ENCODE measurements at places on chromosomes 5 and 9. TPM values are rescaled to one million over a fixed set of nuclear protein-coding genes. Genes with fewer than 3 reads are reported as not detected.

Gene PCDHA6
- total RNA-seq: 0.66 TPM

Gene PCDHGB1
- 6.3 TPM for total RNA-seq

Gene SURF2
- 19.1 TPM for total RNA-seq

Gene SHC3
- total RNA-seq: 15.3 TPM

DNA sequence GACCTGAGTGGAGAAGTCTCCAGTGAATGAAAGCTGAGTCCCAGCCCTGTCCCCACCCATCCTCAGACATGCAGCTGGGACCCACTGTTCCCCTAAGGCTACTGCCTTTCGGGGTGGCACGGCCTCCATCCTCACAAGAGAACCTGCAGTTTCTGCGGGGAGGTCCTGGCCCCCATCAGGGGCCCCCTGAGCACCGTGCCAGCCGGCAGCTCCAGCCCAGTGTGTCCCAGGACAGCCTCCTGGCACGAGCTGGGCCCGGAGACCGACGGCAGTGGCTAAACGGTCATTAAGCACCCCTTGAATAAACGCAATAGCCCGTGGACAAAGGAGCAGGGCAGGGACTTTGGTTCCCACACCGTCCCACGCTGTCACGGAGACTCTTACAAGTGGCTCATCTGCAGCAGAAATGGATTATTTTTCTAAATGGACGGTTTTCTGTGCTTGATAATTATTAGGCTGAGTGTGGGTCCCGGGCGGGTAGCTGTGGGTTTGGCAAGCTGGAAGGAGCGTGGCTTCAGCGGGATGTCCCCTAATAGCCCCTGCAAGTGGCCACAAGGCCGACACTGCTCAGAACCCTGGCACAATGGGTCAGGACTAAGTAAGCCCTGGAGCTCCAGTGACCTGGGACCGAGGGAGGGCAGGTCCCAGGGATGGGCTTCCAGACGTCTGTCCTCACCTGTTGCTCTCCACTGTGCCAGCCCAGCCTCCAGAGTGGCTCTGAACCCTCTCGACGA lies 17.4 kb downstream of the FAM78A start:
- H3K27me3 ChIP-seq: no peaks in the 10 kb centered on the region
- H3K4me3 ChIP-seq: no peak overlapping the region
- H3K36me3 ChIP-seq: peaks cover 16% of the 10 kb centered on the region
- no peak overlapping the region for H3K27ac ChIP-seq

DNA sequence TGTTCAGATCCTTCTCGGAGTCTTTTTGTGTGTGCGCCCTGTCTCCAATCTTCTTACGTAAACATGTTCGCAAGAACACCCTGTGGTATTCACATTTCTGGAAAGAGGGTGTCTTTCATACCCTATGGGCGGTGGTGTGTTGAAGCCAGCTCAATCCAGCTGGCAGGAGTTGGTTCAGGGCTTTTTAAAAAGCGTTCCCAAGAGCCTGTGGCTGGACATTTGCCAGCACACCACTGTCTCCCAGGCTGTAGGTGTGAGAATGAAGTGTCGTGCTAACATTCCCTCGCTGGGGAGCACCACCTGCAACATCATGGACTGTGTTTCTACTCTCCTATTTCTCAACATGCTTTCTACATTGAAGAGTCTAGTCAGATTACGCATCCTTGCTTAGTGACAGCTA lies 51.7 kb downstream of the S1PR3 start:
- DNase-seq: no peak
- no peaks in the 10 kb centered on the region for H3K4me1 ChIP-seq
- H3K27ac ChIP-seq: no peak overlapping the region
- H3K27me3 ChIP-seq: no peaks in the 10 kb centered on the region

DNA sequence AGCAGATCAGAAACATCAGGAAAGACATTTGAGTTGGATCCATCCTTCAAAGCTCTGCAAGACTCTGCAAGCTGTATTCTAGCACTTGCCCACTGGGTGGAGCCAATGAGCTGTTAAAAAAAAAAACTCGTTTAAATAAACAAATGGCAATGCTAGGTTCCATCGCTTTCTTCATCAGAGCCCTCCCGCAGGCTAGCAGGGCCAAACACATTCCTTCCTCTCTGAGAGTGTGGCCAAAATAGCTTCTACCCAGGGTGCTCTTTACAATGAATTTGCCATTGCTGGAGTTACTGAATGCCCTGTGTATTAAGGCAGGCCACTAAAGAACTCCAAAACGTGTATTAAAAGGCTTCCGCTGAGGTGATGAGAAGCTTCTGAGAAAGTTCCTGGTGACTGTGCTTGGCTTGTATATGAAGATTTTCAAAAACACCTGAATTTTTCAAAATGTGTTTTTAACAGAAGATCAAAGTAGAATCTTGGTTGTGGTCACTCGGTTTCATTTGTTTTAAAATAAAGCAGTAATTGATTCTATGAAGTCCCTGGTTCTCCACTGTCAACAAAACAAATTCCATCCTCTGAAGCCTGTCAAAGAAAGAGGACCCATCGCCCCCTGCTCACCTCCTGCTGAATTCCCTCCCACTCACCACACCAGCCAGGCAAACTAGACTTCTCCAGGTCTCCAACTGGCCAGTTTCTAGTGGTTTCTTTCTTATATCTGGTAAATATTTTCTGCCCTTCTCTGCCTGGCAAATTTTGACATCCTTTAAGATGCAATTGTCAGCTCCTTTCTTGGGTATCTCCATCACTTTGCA lies 36.5 kb upstream of the EQTN start:
- peaks cover 23% of the 10 kb centered on the region for H3K4me1 ChIP-seq
- H3K36me3 ChIP-seq: no peaks in the 10 kb centered on the region
- no peak overlapping the region for H3K27ac ChIP-seq

- no peaks in the 10 kb centered on the region for H3K27me3 ChIP-seq
- H3K36me3 ChIP-seq: no peaks in the 10 kb centered on the region
- no peak overlapping the region for H3K27ac ChIP-seq
- DNase-seq: no peak
- no peaks in the 10 kb centered on the region for H3K4me1 ChIP-seq
- H3K4me3 ChIP-seq: no peak overlapping the region
These were observed 1829.6 kb upstream of the NUDT12 start for GRCh38 chr5:105392122-105392709.

- DNase-seq: no peak
- no peaks in the 10 kb centered on the region for H3K4me1 ChIP-seq
- H3K27ac ChIP-seq: no peak overlapping the region
- no peak overlapping the region for H3K4me3 ChIP-seq
- no peaks in the 10 kb centered on the region for H3K27me3 ChIP-seq
- no peaks in the 10 kb centered on the region for H3K36me3 ChIP-seq
These were observed 280.1 kb downstream of the KIF4B start for GRCh38 chr5:155293605-155294178.

DNA sequence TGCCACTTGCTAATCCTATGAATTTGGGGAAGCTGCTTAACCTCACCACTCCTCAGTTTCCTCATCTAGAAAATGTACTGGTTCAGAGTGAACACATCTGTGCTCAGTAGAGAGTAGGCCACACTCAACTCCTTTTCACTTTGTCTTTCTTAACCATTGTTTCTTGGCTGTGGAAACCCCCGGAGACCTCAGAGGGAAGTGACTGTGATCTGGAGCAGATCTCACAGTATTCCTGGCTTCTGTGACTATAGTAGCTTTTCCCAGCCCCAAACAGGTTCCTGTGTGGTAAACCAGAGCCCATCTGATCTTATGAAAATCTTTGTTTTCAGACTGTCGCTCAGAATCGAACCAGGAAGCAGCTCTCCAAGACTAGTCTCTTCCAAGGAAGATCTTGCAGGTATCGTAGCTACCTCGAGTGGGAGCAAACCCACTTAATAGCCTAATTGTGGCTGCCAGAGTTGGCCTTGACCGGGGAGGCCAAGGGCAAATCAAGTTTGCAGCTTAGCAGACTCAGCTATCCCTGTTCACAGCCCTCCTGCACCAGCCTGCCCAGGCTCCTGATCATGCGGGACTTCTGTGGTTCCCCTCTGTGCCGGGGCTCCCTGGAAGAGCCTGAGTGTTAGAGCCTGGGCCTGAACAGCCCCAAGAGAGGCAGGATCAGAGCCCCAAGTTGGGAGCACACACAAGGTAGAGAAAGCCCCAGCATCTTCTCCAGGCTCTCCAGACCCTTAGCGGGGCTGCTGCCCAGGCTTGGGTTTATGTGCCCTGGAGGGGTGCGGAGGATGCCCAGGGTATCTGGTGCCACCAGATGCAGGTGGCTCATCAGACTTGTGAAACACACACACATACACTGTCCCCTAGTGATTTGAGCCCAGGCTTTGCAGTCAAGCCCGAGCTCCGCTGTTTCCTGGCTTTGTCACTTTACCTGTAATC lies 52.2 kb upstream of the ANGPTL2 start:
- no peaks in the 10 kb centered on the region for H3K4me1 ChIP-seq
- no peak for DNase-seq
- H3K4me3 ChIP-seq: no peak overlapping the region
- H3K27me3 ChIP-seq: no peaks in the 10 kb centered on the region
- H3K27ac ChIP-seq: no peak overlapping the region
- H3K36me3 ChIP-seq: no peaks in the 10 kb centered on the region

DNA sequence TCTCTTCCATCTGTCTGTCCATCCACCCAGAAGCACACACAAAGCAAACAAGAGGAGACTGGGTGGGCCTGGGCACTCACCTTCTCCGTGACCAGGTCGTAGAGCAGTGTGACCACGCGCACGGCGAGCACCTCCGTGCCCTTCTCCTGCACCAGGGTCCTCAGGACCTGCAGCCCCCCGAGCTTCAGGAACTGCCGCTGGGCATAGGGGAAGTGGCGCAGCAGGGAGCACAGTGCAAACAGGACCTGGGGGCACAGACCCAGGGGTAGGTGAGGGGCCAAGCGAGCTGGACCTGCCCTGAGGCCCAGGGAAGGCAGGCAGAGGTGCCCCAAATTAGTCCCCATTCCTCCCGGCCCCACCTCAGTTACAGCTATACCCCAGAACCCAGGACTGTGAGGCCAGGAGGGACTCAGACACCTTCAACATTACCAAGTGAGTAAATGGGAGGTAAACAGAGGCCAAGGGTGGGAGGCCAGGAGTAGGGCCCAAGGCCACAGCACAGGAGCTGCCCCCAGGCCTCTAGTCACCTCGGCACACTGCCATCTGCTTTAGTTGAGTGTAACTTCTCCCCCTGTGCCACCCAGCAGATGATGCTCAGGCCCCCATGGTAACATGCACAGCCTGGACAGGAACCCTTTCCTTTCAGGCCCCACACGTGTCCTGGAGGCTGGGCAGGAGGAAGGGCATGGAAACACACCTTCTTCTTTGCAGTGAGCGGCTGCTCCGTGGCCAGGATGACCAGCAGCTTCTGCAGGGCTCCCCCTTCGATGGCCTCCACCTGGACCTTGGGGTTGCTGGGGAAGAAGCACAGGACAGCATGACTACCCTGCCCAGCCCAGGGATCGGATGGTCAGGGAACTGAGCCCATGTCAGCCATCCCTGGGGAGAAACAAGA lies 76.2 kb upstream of the LRRTM2 start:
- H3K27ac ChIP-seq: no peak overlapping the region
- peaks cover 49% of the 10 kb centered on the region for H3K4me1 ChIP-seq
- no peaks in the 10 kb centered on the region for H3K27me3 ChIP-seq

Data from upper lobe of left lung (tissue), 6 donors.